ENCODE measurements at places on chromosomes 16 and 17.
A peak's percentile ranks its signal among the peaks of the same experiment; 100 is the strongest.

DNA sequence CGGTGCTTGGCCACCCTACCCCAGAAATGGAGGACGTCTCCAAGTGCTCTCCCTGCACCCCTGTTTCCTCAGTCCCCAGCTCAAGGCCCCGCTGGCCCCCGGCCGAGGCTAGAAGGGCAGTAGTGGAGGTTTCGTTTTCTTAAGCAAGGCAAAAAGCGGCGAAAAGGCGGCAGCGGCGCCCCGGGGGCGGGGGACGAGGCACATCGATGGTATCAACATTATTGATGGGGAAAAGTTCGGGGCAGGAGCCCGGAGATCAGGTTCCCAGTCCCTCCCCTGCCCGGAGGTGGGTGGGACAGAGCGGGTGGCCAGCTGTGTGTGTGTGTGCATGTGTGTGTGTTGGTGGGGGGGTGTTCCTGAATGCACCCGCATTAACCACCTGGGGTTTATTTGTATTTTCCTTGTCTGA lies 4.1 kb upstream of the SALL1 start:
- DNase-seq, result no peak

- DNase-seq, result no peak
These were observed 43.4 kb upstream of the SLC38A10 start for GRCh38 chr17:81338274-81339190.

DNA sequence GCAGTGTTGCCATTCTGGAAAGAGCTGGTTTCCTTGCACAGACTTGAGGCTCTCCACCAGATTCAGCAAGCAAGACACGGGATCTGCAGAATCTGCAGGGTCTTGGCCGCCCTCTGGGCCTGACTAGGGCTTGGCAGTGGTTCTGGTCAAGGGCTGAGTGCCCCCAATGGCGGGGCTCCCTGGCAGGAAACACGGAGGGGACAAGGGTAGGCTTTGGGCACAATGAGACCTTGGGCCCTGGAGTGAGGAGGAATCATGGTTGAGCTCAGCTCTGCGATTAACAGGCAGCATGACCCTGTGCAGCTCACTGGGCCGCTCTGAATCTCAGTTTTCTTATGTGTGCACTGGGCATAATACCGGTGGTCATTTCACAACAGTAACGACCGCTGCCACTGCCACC lies 249.9 kb downstream of the GSG1L start:
- no peak for DNase-seq

GRCh38 chr16:74724820-74725549 lies 24.3 kb upstream of the MLKL start:
- no peak for DNase-seq

- DNase-seq, result no peak
These were observed 2.2 kb upstream of the ALDOA start for GRCh38 chr16:30063278-30063892.

DNA sequence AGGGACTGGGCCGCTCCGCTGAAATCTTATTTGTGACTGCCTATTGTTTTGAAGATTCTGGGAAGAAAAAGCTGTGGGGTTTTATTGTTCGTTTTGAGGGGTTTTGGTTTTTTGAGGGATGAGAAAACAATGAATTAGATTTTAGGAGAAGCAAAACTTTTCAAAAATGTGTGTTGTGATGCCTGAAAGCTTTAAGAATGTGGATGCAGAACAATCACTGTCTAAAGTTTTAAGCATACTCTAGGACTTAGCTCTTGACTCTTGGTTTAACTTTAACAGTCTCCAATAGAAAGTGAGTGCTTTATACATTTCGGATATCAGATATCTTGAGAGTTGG lies 899 bp downstream of the CFAP52 start:
- no peak for DNase-seq

DNA sequence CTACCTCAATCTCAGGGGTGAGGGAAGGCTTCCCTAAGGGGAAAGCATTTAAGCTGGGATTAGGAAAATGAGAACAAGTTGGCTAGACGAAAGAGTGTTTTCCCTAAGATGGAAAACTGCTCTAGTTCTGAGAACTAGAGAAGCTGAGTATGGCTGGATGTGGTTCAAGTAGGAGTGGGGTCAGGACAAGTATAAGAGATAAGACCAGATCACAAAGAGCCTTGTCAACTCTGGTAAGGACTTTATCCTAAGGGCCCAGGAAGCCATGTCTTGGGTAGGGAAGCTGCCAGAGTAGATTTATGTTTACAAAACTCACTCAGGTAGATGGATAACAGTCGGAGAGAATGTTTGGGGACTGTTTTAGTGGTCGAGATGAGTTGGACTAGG lies 1.7 kb downstream of the ANKS4B start:
- no peak for DNase-seq

GRCh38 chr17:17144916-17145665 lies 61.0 kb downstream of the PLD6 start:
- no peak for DNase-seq

- DNase-seq, result no peak
These were observed 7.9 kb upstream of the BAHCC1 start for GRCh38 chr17:81387100-81388090.

- no peak for DNase-seq
These were observed 2.9 kb upstream of the COASY start for GRCh38 chr17:42559075-42559474.

GRCh38 chr16:47644661-47645060 lies 183.5 kb downstream of the PHKB start:
- DNase-seq, result no peak

- DNase-seq, result no peak
These were observed 299.7 kb downstream of the C16orf95 start for GRCh38 chr16:87017371-87018012.

DNA sequence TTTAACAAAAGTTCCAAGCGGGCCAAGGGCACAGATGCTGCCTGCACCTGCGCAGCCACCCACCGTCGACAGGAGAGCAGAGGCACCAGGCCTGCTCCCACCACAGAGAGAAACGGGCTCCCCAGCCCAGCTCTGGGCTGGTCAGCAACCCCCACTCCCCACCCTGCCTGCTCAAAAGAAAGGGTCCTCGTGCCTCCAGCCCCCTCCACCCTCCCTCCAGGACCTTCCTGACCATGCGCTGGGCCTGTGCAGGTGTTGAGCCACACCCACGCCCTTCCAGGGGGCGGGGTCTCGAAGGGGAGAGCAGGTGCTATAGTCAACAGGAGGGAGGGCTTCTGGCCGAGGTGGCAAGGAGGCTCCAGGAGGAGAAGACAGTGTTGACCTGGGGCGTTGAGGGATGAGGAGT lies 25.3 kb downstream of the ZNF778 start:
- no peak for DNase-seq

GRCh38 chr17:27218719-27219488 lies 75.0 kb upstream of the WSB1 start:
- no peak for DNase-seq

GRCh38 chr17:35432176-35433074 lies at the start of gene SLFN12:
Gene SLFN12 (minus strand): TSS chr17:35432500. CDS start chr17:35423028, 9,472 bp downstream.
- DNase-seq, result no peak

DNA sequence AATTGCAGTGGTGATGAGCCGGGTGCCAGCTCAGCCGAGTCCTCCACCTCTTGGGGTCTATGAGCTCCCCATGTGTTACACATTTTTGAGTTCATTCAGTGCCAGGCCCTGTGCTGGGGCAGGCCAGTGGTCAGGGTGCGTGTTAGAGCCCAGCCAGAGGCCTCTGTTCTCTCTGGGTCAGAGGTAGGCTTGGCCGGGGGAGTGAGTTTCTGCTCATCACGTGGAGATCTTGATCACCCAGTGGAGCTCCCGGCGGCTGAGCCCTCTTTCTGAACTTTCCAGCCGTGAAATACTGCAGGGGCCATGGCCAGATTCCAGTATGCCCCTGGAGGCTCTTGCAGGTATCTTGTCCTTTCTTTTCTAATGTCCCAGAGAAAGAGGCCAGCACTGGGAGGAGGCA lies 93.0 kb downstream of the RAP1GAP2 start:
- DNase-seq, result no peak

- DNase-seq, result no peak
These were observed 30.3 kb upstream of the TOX3 start for GRCh38 chr16:52577130-52577706.

- DNase-seq, result no peak
These were observed 36.1 kb downstream of the HIC1 start for GRCh38 chr17:2090804-2091534.

DNA sequence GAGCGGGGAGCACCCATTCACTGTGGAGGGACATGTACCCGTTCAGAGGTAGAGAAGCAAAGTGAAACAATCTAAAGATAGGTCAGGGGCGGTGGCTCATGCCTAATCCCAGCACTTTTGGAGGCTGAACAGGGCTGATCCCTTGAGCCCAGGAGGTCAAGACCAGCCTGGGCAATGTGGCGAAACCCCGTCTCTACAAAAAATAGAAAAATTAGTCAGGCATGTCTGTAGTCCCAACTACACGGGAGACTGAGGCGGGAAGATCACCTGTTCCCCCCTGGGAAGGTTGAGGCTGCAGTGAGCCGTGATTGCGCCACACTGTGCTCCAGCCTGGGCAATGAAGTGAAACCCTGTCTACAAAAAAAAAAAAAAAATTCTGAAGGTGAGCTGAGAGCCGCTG lies 21.7 kb downstream of the MYL4 start:
- peak; percentile 85 for DNase-seq

DNA sequence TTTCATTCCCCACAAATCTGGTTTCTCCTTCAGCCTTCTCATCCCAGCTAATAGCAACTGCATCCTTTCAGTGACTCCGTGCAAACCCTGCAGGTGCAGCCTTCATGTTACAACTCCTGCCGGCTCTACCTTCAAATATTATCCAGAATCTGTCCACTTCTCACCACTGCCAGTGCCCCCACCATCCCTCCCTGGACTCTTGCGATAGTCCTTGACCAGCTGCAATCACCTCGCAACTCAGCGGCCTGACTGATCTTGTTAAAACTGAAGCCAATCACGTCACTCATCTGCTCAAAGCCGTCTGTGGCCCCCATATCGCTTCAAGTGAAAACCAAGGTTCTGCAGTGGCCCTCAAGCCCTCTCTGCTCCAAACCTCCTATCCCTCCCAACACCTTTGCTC lies 42.8 kb upstream of the KIFC3 start:
- DNase-seq, result no peak
